NCI-H510A treated with DMSO at 0.1 percent for 48 hours (cell line): ENCODE measurements at places on chromosomes 13 and 19.
A peak's percentile ranks its signal among the peaks of the same experiment; 100 is the strongest.

- DNase-seq = no peak
Measured at GRCh38 chr19:39410017-39410830, 2.2 kb upstream of the PLEKHG2 start.

- no peak for DNase-seq
Measured at GRCh38 chr13:86282442-86282841, 483.2 kb upstream of the SLITRK6 start.

GRCh38 chr19:49390131-49390928 lies 2.3 kb downstream of the KASH5 start:
- no peak for DNase-seq

GRCh38 chr19:52622261-52622660 lies 15.9 kb downstream of the ZNF83 start:
- DNase-seq = no peak

GRCh38 chr13:112675366-112675756 lies 14.5 kb upstream of the ATP11A start:
- no peak for DNase-seq

GRCh38 chr19:14272623-14273022 lies 66.7 kb upstream of the ADGRL1 start:
- no peak for DNase-seq

DNA sequence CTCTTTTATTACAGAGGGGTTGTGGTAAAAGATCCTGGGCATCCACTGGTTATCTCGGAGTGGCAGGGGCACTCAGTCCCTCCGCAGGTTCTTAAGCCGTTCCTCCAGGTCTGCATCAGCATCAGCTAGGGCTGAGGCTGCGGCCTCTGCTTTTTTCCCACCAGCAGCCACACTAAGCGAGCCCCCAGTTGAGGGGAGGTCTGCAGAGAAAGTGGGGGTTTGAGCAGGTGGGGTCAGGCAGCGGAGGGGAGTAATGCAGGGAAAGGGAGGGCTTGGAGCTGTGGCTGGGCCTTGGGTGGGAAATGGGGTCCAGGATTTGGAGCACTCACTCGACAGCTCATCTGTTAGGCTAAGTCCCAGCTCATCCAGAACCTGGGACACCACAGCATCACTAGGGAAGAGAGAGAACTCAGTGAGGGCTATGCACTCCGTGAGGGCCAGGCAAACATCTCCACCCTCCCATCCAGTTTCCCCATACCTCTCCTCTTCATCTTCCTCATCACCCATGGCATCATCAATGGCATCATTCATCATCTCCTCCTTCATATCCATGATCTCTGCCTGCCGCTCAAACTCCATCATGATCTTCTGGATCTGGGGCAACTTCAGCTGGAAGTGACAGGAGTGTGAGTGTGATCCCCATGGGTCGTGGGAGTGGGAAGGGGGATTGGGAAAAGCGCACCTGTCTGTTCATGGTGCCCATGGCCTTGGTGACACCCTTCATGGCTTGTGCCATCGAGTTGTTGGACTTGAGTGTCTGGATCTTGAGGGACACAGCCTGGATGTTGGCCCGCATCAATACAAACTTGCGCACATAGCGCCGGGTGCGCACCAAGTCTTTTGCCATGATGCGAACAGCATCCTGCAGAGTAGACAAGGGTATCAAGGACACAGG lies 3.1 kb downstream of the CHMP2A start:
- no peak for DNase-seq

DNA sequence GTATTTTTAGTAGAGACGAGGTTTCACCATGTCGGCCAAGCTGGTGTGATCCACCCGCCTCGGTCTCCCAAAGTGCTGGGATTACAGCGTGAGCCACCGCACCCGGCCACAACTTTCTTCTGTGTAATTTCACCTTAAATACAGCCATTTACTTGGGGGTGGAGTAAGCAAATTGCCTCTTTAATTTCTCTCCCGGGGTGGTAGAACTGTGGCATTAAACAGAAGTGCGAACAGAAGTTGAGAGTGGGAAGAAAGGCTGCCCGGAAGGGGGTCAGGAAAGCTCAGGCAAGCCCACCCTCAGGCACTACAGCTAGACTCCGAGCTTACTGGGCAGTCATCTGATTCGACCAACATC lies 475 bp upstream of the DNAJC15 start:
- DNase-seq = no peak

- DNase-seq = no peak
Measured at GRCh38 chr13:28410096-28410495, 84.8 kb downstream of the FLT1 start.

- peak; percentile 18 for DNase-seq
Measured at GRCh38 chr19:1825909-1826556, 14.0 kb upstream of the ATP8B3 start.

DNA sequence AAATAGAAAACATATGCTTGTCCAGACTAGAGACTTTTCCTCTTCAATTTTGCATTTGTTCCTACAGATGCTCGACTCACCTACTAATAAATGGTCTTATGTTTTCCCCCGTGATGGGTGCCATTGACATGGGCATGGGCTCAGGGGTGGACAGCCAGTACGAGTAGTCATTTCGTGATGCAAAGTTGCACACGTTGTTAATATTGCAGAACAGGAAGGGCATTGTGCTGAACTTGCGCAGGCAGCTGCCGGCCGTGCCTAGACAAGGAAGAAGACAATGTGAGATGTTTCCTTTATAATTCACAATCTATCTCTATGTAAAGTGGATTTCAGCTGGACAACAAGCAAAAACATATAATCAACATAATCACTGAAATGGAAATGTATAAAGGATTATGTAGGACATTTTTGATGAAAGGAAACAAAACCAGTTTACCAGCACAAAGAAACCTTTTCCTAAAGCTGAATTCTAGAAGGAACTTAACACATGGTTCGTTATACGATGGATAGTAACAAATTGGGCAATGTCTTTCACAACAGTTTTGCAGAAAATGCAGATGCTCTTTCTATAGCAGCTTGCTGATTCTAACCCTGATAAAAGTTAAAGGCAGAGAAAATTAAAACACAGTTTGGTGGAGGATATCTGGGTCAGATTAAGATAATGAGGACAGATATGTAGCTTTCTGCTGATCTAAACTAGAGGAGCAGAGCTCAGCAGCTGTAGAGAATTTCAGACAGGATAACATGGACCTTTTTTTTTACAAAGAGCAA lies 145.7 kb downstream of the COL4A1 start:
- no peak for DNase-seq

DNA sequence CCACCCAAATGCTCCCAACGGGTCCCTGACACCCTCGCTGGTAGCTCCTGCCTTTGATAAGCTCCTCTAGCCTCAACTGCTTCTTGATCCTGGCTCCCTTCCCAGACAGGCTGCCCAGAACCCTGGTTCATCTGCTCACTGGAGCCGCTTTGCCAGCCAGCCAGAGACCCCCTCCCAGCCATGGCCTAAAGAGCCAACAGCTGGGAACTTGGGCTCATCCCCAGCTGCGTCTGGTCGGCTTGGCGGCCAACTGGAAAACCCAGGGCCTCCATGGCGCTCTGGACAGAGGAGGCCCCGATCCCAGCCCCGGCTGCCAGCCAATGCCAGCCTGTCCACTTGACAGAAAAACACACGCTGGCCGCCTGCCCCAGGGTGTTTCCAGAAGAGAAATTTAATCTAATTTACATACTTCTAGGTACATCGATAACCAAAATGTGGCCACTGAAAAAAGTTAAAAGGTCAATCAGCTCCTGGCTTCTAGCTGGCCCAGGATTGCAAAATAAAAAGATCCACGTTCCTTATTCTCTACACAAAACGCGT lies 3.0 kb upstream of the AKAP8L start:
- no peak for DNase-seq
